Right atrium auricular region (tissue), 2 donors: ENCODE measurements at places on chromosomes 5 and 9.

DNA sequence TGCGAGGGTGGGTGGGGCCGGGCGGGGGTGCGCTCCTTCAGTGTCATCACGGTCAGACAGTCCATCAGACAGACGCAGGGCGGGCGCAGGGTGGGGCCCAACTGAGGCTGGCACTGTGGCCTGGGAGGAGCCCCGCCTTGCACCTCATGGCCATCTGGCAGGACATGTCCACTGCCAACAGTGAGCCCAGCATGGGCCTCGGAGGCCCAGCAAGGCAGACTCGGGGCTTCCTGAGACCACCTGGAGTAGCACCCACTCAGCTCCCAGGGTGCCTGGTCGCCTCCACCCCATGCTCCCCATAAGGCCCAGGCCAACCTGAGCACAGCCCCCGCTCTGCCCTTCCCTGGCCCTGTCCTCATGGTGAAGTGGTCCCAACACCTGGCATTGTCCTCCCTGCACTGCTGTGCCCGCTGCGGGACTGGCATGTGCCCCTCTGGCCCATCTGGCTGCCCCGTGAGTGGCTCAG is 8.5 kb upstream of the GPSM1 start:
- DNase-seq: no peak

DNA sequence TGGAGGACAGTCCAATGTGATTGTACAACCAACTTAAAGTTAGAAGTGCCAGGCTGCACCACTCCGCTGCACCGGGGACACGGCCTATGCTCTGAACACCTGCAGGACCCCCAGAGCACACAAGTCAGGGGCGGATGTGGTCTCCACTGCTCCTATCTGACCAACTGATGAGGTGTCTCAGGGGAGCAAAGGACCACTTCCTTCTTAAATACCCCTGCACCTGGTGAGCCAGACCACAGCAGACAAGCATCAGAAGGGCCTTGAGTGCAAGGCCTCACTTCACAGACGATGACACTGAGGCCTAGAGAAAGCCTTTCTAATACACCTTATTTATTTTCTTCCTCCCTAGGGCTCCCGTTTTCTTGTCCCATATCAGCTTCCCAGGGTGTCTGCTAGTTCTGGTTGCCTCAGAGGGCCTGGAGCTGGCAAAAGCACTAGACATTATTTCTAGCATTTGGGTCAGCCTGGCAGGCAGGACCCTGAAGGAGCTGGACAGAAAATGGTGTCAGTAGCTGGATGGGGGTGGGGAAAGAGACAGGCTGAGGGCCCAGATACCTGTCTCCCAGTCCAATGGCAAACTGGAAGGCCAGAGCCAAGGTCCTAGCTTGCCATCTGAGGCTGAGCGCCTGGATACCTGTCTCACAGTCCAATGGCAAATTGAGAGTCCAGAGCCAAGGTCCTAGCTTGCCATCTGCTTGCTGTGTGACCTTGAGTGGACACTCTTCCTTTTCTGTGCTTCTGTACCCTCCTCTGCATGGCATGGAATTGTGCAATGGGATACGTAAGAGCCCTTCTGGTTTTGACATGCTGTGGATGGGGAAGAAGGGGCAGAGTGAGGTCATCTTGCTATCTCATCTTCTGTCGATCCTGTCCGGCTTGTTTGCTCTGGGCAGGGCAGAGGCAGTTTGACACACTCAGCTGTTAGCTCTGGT is 9.0 kb downstream of the CCDC69 start:
- DNase-seq: peak; percentile 56

DNA sequence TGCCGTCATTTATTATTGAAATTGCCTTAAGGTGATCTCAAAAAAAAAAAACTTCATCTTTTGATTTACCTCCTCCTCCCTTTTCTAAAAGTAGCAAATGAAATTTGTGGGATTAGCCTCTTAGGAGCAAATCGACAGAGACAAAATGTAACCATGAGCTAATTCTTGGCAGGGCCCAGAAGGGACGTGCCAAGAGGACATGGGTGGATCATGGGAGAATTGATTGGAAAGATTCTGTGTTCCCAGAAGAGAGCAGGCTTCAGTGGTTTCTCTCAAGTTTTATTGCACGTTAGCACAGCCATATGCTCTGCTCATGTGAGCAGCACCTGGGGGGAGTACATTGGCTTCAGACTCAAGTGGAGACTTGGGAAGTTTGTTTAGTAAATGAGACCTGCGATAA is 394.6 kb downstream of the ELAVL2 start:
- no peak for DNase-seq

DNA sequence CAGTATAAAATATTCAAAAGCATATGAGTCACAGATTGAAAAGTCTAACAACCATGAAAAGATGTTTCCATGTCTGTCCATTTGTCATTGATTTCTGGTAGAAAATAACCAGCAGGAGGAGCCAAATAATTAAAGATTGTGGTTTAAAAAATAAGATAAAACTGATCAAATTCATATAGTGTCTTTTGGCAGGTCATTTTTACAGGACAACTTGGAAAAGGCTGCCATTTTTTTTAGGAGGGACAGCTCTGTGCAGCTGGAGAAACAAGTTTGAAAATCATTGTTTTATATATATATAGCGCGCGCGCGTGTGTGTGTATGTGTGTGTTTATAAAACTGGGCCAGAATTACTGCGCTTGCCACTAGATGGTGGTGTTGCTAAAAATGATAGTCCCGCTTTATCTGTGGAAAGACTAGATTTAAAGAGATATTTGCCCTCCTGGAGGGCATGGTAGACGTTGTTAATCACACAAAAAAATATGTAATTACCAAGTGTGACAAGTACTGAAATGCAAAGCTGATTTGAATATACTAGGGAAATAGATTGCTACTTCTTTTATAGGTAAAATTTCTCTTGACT is 1.3 kb upstream of the TRMO start:
- peak; percentile 86 for DNase-seq
